ENCODE measurements at places on chromosomes 2 and 18.
A peak's percentile ranks its signal among the peaks of the same experiment; 100 is the strongest.

DNA sequence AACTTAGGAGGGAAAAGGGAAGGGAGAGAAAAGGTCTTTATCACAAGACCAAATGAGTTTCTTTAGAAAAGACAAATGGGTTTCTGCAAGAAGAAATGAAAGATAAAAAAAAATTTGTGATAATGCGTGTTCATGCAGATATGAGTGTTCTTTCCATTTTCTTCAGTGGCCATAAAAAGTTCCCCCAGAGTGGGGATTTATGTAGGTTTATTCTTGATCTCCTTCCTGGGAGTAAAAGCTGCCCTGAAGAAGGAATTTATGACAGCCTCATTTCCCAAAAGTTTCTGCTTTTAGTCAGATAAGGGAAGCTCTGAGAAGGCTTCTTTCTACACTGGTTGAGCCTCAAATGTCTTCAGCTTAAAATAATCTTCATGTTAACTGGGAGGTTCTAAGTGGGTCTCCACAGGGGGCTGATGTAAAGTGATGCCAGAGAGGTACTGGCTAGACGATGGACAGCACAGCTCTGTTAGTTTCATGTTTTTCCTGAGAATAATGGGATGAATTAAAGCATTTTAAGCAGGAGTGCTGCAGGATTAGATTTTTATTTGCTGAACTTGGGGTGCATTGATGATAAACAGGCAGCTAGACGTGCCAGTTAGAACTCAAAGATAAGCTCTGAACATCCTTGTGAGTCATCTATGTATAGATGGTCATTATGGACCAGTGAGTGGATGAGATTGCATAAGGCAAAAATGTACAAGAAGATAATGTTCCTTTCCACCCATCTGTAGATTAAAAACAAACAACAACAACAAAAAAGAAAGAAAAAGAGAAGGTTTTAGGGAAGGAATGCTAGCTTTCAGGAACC is 99.4 kb upstream of the MSH2 start:
- ATAC-seq, result no peak

GRCh38 chr2:151620761-151621160 is 113.5 kb downstream of the NEB start:
- no peak for ATAC-seq

GRCh38 chr18:37383036-37383785 is 182.4 kb downstream of the CELF4 start:
- ATAC-seq, result no peak

DNA sequence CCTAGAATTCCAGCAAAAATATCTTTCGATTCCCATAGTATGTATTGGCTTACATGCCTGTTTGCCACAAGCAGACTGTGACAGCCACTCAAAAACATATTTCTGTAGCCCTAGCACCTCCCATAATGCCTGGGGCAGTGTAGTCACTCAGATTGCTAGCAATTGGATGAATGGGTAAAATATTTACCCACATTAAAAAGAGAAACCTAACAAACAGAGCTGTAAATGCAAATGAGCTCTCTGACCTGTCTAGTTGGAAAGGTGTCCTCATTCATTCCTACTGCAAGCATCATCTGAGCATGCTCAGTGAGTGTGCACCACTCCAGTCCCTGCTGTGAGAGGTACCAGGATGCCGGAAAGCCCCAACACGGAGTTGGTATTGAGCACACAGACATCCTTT is 234.0 kb upstream of the RAB12 start:
- peak; percentile 25 for ATAC-seq
